ENCODE measurements at places on chromosomes 12 and 14.

DNA sequence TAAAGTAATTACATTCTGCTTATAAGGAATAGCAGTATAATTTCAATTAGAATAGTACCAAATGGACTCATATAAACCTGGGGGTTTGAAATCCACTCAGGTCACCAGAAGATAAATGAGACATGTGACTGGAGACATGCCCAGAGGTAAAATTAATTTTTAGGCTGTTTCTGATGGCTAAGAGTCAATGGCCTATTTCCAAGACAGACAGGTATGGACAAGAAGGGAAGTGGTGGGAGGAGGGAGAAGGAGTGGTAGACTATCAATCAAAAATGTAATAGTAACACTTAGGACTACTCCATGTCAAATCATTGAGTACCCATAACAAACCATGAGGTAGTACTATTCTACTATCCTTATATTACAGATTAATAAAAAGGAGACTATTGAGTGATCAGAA is 544.0 kb downstream of the GALC start:
- no peak for DNase-seq

GRCh38 chr12:106025129-106025528 is 113.6 kb downstream of the NUAK1 start:
- no peak for DNase-seq

- DNase-seq: no peak
These were observed 56.7 kb downstream of the PLEKHG3 start for GRCh38 chr14:64760916-64761315.

GRCh38 chr12:119594399-119594730 is 791 bp downstream of the TMEM233 start:
- DNase-seq: no peak

DNA sequence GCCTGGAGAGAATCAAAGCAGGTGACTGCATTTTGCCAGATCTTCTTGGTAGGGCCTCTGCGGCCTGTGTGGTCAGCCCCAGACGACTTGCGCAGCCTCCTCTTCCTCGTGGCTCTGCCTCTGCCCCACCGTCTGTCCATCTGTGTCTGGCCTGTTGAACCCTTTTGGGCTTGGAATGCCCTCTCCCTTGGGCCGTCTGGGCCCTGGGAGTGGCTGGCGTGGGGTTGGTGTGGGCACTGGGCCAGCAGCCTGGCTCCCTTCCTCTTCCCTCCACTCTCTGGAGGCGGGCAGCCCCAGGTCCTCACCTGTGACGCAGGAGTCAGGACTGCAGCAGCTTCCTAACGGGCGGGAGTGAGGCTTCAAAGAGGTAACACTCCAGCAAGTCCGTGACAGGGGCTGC is 9.7 kb upstream of the CCDC197 start:
- DNase-seq: no peak

- DNase-seq: no peak
These were observed 9.4 kb downstream of the PARP11 start for GRCh38 chr12:3863756-3864155.

DNA sequence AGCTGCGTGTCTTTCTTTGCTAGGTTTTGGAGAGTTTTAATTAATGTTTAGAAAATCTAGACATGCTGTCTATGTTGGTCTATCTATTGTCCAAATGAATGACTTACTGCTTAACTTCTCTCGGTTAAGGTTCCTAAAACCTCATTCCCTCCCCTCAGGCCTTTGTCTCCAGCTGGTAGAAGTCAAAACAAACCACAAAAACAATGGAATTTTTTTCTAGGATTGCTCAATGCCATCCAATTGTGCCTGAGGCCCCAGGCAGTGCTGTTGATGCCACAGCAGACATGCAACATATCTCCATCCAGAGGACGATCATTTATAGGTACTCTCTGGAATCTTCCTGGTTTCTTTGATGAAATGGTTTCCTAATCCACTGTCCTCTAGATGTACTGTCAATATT is 448.2 kb upstream of the TBX3 start:
- DNase-seq: peak; percentile 89

GRCh38 chr12:29561664-29562071 is 64.2 kb upstream of the OVCH1 start:
- DNase-seq: peak; percentile 11

DNA sequence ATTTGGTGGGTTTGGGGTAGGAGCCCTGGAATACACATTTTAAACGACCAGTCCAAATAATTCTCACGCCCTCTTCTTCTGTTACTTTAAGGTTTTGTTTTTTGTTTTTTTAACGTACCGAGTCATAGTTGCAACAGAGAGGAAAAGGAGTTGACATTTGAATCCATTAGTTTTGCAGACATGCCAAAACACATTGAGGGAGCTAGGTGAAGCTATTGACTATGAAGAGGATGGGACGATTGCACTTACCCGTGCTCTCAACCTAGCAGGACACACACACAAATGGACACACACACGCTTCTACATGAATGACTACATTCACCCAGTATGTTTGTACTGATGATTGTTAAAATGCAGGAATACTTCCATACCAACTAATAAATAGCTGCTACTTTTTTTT is 54.3 kb upstream of the CIT start:
- DNase-seq: no peak

DNA sequence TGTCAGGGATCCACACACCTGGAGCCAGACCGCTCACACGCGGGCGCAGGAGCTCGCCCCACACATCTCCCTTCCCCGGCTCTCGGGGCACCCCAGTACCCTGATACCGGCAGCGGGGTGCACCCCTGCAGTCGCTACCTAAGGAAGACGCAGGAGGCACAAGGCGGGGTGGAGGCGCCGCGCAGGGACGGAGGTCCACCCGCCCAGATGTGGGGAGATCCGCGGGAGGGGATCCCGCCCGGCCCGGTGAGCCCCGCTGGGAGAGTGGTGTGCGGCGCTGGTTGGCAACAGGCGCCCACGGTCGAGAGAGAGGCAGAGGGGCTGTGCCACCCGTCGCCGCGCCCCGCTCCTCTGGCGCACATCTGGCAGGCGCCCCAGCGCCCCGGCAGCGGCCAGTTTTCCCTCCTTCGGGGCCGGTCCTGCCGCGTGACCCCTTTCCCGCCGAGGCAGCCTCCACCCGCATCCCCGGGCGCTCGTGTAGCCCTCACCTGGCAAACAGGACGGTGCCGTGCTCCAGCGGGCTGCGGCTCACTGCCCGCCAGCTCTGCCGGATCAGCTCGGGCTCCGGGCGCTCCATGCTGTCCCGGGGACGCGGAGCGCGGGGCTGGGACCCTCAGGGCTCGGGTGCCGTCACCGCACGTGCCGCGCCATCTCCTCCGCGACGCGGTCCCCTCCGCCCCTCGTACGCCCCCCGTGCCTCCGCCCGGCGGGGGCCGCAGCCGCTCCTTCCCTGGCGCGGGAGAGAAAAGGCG is 469 bp downstream of the NGB start:
- DNase-seq: no peak

DNA sequence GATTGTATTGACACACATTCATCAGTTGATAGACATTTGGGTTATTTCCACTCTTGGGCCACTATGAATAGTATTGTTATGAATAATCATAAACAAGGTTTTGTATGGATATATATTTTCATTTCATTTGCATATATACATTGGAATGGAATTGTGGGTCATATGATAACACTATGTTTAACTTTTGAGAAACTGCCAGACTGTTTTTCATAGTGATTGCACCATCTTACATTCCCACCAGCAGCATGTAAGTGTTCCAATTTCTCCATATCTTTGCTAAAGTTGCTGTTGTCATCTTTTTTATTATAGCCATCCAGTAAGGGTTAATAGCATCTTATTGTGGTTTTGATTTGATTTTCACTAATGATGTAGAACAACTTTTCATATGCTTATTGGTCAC is 198.5 kb upstream of the PPFIA2 start:
- DNase-seq: no peak

- DNase-seq: peak; percentile 97
These were observed 203.7 kb downstream of the CACNA1C start for GRCh38 chr12:2256453-2256852.

All from EH (cell line).